ENCODE measurements at places on chromosomes 5 and 9. TPM values are rescaled to one million over a fixed set of nuclear protein-coding genes. Genes with fewer than 3 reads are reported as not detected.

NXNL2 gene
- total RNA-seq, result 1.2 TPM

ANKRD18A gene
- 0.48 TPM for total RNA-seq

PCDHA10 gene
- total RNA-seq, result 0.48 TPM

WWC1 gene
- 69.4 TPM for total RNA-seq

SPATA31D4 gene
- total RNA-seq, result not detected

SPATA31A6 gene
- not detected for total RNA-seq

FOXD4L6 gene
- total RNA-seq, result not detected

Data from tracheal epithelial cell (primary cell).